HS-5 (cell line): ENCODE measurements at places on chromosomes 12 and 14.
A peak's percentile ranks its signal among the peaks of the same experiment; 100 is the strongest.

GRCh38 chr12:130705178-130705822 lies 10.8 kb downstream of the RIMBP2 start:
- DNase-seq: no peak

DNA sequence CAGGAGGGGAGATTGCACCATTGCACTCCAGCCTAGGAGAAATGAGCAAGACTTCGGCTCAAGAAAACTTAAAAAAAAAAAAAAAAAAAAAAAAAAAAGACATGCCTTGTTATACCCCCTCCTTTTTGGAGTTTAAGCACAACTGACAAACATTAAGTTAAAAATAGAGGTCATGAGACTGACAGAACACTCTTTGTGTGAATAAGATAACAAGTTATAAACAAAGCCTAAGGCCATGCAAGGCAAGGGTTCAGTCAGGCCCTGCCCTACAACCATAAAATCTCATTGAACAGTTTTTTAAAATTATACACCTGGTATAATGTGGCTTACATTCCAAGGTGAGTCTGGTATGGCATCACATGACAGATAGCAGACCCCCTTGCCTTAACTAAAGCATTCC lies 39.3 kb downstream of the TSPAN19 start:
- no peak for DNase-seq

DNA sequence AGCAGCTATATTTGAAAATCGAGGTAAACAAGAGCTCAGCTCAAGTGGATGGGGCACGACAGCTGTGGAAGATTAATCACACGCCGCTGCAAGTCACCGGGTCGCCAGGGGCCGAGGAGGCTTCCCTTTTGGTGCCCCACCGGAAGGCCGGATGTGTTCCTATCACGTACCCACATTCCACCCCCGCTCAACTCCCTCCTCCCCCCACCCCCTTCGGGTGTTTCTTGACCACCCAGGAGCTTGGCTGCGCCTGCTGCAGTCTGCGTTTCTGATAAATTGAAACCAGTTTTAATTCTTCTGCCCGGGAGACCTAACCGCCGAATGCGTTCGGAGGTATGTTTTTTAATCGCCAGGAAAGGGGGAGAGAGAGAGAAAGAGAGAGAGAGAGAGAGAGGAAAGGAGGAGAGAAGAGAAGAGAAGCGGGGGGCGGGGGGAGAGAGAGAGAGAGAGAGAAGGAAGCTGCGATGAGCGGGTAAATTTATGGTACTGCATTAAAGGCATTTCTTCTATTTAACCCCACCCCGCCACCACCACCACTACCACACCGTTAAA lies 1.8 kb downstream of the SLC8A3 start:
- no peak for DNase-seq

- DNase-seq: no peak
Observed at GRCh38 chr14:102922490-102923200, at the start of gene AMN. Gene AMN, plus strand, starts transcription at chr14:102922663. Its CDS starts 26 bp downstream, at chr14:102922689.

GRCh38 chr12:132143336-132144071 lies 615 bp downstream of the DDX51 start:
- no peak for DNase-seq

DNA sequence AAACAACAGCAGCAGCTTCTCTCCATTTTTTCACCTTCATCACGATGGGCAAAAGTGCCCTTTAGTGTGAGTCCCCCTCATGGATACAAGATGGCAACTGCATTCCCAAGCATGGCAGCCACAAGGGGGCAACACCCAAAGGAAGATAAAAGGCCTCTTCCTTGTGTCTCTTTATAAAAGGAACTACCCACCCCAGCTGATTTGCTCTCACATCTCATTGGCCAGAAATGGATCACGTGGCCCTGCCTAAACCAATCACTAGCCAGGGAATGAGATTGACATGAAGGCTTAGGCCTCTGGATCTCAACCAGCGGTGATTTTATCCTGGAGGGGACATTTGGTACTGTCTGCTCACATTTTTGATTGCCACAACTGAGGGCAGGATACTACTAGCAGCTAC lies 21.9 kb upstream of the IFT81 start:
- peak; percentile 76 for DNase-seq

DNA sequence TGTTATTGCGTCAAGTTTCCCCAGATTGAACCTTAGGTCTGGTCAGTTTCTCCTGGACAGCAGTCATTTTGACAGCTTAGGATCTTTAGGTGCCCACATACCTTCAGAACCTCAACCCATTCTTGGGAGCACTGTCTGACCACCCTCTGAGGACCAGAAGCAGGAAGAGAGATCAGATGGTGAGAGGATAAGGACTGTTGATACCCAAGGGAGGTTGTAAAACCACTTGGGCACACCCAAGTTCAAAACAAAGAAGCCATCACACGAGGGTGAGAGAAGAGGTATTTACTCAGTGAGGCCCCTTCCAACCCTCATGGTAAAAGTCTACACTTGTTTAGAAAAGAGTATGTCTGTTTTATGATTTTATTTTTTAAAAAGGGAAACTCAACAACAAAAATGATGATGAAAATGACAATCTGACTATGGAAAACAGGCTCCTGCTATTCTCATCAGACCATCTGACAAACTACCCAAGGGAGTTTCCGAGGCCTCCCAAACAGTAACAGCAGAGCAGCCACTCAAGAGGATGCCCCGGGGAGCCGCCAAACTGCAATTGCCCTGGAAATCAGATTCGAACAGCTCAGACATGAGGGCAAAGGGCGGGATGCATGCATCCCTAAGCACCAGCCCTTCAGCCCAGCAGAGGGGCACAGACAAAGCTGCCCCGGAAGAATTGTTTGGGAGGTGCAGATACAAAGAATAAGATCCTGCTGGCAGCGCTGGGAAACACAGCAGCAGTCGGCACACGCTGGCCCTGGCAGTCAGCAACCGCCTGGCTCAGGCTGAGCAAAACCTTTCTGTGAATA lies 162.6 kb upstream of the PLEKHG7 start:
- no peak for DNase-seq

GRCh38 chr12:6950811-6951540 lies at the start of gene PTPN6:
Gene PTPN6, plus strand, starts transcription at chr12:6951356. Its CDS starts 157 bp downstream, at chr12:6951513.
- no peak for DNase-seq

DNA sequence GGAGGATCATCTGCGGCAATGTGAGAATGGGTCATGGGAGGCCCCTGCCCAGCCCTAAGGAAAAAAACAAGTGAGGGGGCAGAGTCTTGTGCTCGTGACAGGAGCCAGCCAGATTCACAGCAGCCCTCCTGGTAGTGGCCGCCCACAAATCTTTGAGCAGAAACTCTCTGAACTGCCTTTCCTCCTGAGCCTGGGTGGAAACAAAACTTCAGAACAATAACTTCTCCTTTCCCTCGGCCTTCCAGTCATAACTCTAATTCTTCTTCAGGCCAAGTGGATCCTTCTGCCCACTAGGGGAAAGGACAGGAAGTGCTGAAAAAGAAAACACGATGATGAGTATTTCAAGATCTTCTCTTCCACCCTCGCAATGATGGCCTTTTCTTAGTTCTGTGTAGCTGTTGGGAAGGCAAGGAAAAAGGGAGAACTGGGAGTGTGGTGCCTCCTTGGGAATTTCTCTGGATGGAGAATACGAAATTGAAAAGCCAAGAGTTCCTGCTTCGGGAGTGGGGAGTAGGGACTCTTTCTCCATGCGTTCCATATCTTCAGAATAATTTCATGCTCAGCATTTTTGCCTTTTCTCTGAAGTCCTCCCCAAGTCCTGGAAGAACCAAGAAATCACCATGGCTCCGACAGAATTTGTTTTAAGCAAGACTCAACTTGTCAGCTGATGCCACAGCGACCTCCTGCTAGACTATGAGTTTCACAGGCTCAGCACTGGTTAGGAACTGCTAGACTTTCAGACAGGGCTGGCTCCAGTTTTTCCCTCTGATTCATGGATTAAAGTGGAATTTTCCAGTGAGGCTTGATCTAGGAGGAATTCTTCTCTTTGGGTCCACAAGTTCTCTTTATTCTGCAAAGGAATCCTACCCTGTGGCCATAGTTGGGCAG lies 188.9 kb downstream of the CAND1 start:
- no peak for DNase-seq

GRCh38 chr14:82935691-82936090 lies 1402.0 kb upstream of the SEL1L start:
- no peak for DNase-seq

DNA sequence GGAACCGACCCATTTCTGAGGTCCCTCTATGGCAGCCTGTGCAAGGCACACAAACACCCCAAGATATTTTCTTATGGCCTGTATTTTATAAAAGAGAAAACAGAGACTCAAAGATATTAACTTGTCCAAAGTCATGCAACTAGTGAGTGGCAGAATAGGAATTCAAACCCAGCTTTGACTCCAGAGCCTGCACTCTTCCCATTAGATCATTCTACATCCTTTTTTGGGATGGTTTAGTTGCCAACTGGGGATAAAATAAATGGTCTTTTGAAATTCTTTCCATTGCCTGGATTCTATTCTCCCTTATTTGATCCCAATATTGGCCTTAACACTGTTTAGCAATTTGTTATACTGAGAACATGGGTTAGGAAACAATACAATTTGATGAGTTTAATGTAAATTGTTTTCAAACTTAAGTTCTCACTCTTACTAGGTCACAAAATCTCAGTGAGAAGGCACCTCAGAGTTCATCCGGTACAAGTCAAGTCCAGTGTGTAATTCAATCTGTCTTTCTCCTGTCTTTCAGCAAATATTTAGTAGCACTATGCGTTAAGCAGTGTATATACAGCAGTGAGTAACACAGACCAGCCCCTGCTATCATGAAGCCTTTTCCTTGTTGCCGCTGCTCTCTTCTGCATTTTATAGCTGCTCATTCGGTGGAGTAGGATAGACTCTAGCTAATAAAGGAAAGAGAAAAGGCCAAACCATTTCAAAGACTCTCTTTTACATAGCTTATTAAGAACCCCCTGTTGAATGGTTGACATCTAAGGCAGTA lies 162.1 kb upstream of the IFNG-AS1 start:
- DNase-seq: no peak

GRCh38 chr14:30767624-30768023 lies 106.7 kb upstream of the COCH start:
- DNase-seq: no peak

DNA sequence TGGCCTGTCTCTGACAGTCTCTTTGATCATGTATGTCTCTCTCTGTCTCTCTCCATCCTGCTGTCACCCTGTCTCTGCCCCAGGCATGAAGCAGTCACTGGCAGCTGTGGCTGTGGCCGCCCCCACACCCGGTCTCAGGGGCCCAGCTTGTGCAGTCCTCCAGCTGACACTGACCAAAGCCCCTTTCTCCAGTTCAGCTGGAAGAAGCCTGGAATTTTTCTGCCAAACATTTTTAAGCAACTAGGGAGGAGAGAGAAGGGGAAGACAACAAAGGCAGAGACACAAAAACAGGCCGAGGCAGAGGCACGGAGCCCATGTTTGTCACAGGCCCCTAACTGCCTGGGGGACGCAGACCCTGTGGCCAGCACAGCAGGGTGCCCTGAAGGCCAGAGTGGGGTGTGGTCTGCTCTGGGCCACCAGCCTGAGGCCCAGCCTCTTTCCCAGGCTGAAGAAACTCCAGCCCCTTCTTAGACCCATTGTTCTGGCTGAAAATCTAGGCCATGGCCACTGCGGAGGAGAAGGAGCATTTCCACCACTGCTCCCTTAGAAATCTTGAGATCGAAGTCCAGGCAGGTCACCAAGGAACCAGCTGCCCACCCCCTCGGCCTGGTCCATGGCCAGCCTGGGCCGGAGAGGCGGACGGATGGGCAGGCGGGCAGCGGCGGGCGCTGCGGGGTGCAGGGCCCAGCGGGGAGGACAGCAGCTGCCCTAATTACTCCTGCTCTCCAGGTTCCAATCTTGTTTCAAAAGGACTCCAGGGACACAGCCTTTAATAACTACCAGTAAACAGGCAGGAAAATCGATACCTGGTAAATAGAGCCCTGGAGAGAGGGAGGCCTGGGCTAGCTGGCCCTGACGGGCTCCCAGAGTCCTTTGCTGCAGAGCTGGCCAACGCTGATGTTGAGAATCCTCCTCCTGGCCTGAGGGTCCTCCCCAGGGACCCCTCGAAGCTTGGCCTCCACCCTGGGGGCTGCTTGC lies 14.9 kb downstream of the DTX1 start:
- DNase-seq: no peak

- no peak for DNase-seq
Observed at GRCh38 chr12:114975640-114976310, 291.8 kb upstream of the TBX3 start.

DNA sequence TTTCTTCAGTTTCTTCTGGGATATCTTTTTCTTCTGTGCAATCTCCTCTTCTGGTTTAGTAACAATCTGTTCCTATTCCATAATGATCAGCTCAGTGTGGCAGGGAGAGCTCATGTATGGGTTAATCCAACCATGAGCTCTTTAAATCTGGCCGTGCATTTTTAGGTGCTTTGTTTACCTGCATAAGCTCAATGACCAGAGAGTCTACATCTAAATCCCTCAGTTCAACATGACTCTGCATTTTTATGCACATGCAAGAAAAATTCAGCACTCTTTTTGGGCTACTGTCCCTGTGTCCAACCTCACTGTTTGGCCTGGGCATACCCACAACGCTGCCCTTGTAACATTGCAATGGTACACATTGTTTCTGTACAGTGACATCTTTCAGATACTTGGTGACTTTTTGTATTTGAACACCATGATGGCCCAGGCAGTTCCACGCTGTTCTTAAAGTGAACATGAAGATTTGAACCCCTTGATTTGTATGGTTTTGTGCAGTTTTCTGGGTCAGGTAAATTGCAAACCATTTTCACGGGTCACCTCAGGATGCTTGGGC lies 243.3 kb upstream of the SRRM4 start:
- DNase-seq: no peak

- DNase-seq: no peak
Observed at GRCh38 chr14:70822530-70823185, 13.3 kb upstream of the MAP3K9 start.

- DNase-seq: no peak
Observed at GRCh38 chr12:94150240-94151121, 2.1 kb downstream of the PLXNC1 start.

- peak; percentile 86 for DNase-seq
Observed at GRCh38 chr12:86137936-86138335, 118.3 kb downstream of the MGAT4C start.

DNA sequence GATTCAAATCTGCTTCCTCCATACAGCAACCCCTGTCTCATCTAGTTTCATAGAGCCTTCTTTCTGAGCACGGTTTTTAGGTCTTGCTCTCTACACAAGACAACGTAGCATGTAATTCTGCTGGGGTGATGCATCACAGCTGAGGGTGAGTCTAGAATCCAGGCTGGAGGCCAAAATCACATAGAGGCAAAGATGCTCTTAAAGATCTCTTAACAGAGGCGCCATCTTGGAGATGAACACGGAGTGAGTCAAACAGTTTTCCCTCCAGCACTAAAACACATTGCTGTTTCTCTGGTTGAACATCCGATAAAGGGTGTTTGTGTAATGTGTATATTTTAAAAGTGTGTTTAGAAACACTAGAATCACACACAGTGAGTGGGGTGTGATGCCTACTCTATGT lies 78.9 kb downstream of the NOS1 start:
- DNase-seq: no peak

GRCh38 chr12:103962493-103962892 lies 3.2 kb upstream of the TDG start:
- no peak for DNase-seq

GRCh38 chr12:13981296-13981962 lies at the start of gene GRIN2B:
Gene GRIN2B, minus strand, starts transcription at chr12:13981602. Its CDS starts 115,394 bp downstream, at chr12:13866208.
- no peak for DNase-seq

GRCh38 chr14:74841230-74842207 lies 34.4 kb downstream of the PROX2 start:
- no peak for DNase-seq
